Amniotic epithelial cell (primary cell): ENCODE measurements at places on chromosomes 13 and 19.
A peak's percentile ranks its signal among the peaks of the same experiment; 100 is the strongest.

DNA sequence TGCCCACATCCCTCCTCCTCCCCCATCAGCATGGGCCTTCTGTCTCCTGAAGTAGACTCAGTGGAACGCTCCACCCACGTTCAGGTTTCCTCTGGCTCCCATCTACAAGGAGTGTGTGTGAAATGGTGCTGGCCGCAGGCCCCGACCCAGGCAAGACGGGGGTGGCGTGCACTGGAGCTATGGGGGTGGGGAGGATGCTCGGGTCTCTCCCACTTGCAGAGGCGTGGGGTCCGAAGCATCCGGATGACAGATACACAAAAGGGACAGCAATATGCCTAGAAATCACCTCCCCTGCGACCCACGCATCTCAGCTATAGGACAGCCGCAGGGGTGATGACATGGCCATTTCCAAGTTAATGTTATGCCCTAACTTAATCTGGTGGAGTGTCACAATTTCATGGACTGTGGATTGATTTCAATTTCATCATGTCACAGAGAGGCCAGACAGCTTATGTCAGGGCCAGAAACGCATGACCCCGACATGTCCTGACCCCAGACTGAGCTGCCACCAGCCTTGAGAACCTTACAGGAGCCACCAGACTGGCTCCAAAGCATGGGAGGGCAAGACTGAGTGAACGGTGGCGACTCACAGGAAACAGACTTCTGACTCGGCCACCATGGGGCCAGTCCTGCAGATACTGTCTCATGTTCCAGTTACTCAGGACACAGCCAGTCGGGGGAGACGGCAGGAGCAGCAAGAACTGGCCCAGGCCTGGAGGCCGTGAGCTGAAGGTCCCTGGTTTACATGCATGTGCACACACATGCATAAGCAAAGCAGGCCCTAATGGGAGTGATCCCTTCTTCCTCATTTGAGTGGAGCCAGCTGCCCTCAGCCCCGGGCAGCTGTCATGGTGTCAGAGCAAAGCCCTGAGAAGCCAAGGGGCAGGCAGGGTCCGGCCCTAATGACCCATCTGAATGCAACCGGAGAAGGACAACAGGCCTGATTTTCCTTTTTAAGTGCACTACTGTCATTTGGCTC lies 82.2 kb downstream of the SLC7A1 start:
- no peak for DNase-seq

- no peak for DNase-seq
Observed at GRCh38 chr19:1214299-1214861, 8.8 kb downstream of the STK11 start.

DNA sequence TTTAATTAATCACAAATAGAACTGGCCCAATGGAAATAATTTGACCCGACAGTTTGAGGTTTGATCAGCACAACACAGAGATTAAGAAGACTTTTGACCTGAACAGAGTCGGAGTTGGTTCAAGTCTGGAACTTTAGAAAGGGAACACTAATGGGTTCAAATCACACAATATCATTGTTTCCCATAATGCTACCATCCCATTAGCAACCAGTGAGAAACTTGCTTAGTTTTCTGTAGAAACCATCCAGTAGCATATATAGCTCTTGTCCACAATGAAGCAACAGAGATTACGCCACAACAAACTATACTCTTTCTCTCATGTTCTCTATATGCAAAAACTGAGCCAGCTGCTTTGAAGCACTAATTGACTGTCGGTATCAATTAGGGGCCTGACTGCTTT lies 376.9 kb upstream of the SPRY2 start:
- no peak for DNase-seq

DNA sequence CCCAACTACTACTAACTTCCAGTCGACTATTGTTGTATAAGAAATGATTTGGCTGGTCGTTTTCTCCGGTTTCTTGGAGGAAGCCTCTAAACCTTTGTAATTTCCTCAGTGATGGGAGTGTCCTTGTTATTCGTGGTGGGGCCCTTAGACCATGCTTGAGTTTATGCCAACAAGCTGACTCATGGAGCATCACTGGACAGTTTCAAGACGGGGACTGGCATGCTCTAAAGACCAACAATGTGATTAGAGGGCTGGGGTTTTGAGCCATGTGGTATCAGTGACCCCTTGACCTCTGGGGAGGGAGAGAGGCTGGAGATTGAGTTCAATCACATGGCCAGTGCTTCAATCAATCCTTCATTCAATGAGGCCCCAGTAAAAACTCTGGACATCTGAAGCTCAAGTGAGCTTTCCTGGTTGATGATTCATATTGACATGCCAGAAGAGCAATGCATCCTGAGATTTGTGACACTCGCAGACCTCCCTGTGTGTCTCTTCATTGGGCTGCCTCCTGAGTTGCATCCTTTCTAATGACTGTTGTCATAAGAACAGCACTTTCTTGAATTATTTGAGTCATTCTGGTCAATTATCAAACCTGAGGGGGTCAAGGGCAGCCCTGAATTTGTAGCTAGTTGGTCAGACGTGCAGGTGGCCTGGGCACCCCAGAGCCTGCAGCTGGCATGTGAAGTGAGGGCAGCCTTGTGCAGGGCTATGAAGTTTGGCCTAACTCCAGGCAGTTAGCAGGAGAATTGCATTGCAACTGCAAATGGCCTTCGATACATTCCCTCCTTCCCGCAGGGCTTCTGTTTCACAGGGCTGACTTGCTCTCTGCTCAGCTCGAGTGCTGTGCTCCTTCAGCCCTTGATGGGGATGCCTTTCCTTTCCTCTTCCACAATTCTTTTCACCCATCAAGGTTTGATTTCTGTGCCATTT lies 246.5 kb downstream of the FGF9 start:
- DNase-seq: no peak

DNA sequence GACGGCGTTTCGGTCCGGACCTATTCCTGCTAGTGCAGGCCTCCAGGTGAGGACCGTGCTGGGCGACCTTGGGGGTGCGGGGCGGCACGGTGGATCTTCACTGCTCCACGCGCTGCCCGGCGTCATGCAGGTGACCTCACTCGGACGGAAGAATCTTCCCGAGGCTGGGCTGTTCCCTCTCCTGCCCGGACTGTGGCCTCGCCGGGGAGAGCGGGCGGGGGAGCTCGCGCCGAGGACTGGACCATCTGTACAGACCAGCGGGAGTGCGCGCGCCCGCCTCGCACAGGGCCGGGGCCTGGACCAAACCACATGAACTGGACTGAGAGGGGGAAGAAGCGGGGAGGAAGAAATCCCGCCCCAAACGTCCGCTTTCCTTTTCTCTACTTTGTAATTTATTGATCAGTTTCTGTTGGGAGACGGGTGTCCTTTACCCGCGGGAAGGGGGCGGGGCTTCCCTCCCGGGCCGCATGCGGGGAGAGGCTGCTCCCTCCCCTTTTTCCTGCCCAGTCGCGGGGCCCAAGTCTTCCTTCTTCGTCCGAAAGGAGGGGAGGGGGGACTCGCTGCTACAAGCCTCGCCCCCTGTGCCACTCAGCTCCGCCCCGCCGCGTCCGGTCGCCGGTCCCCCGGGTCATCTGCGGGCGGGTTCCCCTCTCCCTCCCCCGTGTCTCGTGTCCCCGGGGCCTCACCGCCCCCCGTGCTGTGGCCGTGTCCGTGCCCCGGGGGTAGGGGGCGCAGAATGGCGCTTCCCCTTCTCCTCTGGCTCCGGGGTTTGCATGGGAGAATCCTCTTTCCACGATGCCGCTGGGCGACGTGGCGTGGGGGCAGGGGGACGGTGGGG lies 4.9 kb downstream of the HRC start:
- peak; percentile 70 for DNase-seq
